Neuronal stem cell (in vitro differentiated cells): ENCODE measurements at places on chromosomes 11 and 22.

DNA sequence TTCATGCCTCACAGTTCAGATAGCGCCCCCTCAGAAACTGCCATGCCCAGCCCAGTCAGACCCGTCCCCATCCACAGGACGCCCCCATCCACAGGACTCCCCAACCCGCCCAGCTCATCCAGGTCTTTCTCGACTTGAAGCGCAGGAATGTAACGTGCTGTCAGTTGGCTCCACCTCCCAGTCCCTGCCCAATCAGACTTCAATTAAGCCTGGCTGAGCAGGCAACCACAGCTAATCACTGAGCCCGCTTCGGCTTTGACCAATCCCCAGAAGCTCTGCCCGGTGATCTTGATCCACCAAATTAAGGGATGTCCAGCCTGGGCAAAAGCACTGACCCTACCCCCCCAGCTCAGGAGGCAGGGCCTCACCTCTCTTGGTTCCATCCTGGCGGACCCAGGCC is 10.5 kb upstream of the MFNG start:
- no peak for DNase-seq

GRCh38 chr22:30188911-30189310 is 57.6 kb downstream of the LIF start:
- DNase-seq, result no peak

GRCh38 chr22:17366830-17367229 is 2.4 kb upstream of the CECR2 start:
- DNase-seq, result peak; percentile 40

DNA sequence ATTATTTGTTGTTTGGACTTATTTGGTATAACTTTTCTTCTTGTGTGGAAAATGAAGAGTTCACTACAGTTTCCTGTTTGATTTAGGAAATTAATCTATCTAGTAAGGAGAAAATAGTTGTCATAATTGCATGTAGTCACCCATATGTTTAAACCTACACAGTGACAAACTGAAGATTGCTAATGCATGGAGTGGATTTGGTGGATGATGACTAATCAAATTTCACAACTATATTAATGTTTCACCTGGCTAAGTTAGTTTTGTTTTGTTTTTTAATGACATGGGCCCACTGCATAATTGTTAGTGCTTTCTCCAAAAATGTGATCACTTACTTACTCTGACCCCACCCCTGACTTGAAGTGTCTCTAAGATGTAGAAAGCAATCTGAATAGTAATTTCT is 170.6 kb downstream of the DYNC2H1 start:
- no peak for DNase-seq
